Naive B cell (primary cell): ENCODE measurements at places on chromosomes 5 and 9.

- H3K27ac ChIP-seq: no peak overlapping the region
- peaks cover 26% of the 10 kb centered on the region for H3K4me1 ChIP-seq
- DNase-seq: no peak
- peaks cover 32% of the 10 kb centered on the region for H3K36me3 ChIP-seq
- H3K27me3 ChIP-seq: no peaks in the 10 kb centered on the region
These were observed 41.3 kb downstream of the AP3B1 start for GRCh38 chr5:78253201-78253600.

DNA sequence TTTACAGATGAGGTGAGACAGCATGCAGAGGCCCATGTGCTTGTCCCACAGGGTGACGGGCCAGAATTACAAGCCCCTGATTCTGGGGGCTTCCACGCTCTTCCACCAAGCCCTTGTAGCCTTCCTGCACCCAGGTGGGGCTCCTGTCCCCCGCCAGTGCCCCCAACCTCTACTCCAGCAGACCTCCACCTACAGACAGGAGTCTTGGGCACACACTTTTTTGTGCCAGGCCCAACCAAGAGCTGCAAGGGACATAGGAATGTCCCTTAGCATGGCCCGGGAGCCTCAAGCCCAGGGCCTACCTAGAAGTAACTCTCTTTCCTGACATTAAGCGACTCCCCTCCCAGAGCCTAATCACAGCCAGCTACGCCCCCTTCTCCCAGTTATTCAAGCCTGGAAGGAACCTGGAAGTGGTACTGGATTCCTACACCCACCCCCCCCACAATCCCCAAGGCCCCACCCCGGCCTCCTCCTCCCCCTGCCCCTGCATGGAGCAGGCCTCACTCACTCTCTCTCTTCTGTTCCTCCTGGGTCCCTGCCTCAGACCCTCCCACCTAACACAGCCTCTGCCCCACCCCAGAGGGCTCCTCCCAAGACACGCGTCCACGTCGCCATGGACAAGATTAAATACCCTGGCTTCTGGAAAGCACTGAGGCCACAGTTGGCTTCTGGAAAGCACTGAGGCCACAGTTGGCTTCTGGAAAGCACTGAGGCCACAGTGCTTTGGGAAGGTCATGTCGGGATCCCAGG lies 30.5 kb downstream of the ADAMTS2 start:
- no peak overlapping the region for H3K27ac ChIP-seq
- no peak for DNase-seq
- no peaks in the 10 kb centered on the region for H3K36me3 ChIP-seq
- H3K4me1 ChIP-seq: peaks cover 4% of the 10 kb centered on the region
- no peak overlapping the region for H3K4me3 ChIP-seq
- no peaks in the 10 kb centered on the region for H3K27me3 ChIP-seq

DNA sequence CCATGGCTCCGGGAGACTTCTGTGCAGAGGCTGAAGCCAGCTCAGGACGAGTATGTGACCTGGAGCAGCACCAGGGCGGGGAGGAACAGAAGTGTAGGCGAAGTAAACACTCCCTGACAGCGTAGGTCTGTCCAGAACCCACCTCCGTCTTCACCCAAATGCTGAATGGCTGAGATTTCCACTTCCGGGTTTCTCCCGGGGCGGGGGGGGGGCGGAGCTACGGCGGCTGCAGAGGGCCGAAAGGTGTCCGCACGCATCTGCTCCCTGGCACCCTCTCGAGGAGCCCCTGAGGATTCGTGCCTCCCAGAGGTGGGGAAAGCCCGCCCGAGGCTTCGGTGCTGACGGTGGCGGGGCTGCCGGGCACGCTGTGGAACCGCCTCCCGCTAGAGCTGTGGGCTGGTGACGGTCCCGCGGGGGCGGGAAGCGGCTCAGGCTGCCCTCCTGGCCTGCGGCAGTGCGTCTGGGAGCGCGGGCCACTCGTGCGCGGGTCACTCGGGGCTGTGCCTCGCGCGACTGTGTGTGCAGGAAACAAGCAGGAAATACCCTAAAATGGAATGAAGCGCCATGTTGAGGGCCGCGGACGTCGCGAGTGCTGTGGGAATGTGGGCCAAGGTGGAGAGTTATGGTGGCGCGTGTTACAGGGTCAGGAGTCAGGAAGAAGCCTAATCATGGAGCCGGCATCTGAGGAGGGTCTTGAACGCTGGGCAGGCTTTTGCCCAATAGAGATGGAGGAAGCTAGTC lies 1425.4 kb downstream of the FOXD4L5 start:
- H3K4me3 ChIP-seq: no peak overlapping the region
- DNase-seq: peak; percentile 7
- H3K27ac ChIP-seq: peak overlapping the region; percentile 13
- no peaks in the 10 kb centered on the region for H3K4me1 ChIP-seq
- H3K36me3 ChIP-seq: no peaks in the 10 kb centered on the region

DNA sequence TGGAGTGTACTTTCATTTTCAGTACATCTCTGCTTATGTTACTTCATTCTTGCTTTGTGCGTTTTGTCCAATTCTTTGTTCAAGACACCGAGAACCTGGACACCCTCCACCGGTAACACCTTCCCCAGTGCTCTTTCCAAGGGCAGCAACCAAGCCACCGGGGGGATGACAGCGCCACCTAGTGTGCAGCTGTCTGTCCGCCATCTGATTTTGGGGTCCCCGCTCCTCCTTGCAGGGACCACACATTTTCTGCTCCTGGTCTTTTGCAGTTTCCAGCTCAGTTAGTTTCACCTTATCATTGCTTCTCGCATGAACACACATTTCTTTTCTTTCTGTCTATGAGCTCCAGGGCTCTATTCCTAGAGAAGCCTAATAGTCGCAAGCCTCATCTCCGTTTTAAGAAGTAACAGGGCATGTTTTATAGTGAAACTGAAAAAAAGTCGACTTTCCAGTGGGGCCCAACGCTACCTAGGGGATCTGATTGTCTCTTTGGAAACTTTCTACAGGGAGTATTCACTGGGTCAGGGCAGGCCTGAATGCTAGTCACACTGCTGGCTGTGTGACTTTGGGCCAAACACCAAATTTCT lies 152.1 kb downstream of the FSTL4 start:
- H3K27ac ChIP-seq: no peak overlapping the region
- H3K27me3 ChIP-seq: no peaks in the 10 kb centered on the region
- DNase-seq: peak; percentile 2
- H3K4me3 ChIP-seq: no peak overlapping the region

GRCh38 chr5:119814655-119815054 lies 185.3 kb downstream of the FAM170A start:
- H3K4me1 ChIP-seq: no peaks in the 10 kb centered on the region
- no peak for DNase-seq
- H3K27me3 ChIP-seq: no peaks in the 10 kb centered on the region
- no peaks in the 10 kb centered on the region for H3K36me3 ChIP-seq

- no peaks in the 10 kb centered on the region for H3K36me3 ChIP-seq
- no peak overlapping the region for H3K4me3 ChIP-seq
- H3K27ac ChIP-seq: no peak overlapping the region
- no peak for DNase-seq
These were observed 16.9 kb upstream of the TNFSF15 start for GRCh38 chr9:114822708-114823107.

DNA sequence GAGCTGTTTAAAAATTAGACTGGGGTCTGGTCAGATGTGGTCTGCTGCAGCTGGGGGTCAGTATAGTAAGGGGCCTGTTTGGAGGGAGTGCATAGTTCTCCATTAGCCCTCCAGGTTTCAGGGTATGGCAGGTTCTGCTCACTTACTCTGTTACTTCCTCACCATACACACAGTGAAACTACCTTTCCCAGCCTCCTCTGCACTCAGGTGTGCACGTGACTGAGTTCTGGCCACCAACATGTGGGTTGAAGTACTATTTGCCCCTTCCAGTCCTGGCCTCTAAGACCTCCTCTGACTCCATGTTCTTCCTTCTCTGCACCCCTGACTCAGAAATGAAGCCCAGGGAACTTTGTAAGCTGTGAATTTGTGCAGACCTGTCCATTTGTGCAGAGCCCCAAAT lies 190.5 kb upstream of the CLINT1 start:
- H3K27ac ChIP-seq: peak overlapping the region; percentile 88
- no peaks in the 10 kb centered on the region for H3K4me1 ChIP-seq
- no peak overlapping the region for H3K4me3 ChIP-seq

- no peak within 1 kb of the TSS for H3K27ac ChIP-seq
- H3K27me3 ChIP-seq: peaks cover 33% of the 10 kb centered on the region
- peak within 1 kb of the TSS; percentile 69 for H3K4me3 ChIP-seq
These were observed at the start of gene KCNN2 for GRCh38 chr5:114361724-114362196. Gene KCNN2 (plus strand): TSS chr5:114362070. CDS start chr5:114362140, 70 bp downstream.

DNA sequence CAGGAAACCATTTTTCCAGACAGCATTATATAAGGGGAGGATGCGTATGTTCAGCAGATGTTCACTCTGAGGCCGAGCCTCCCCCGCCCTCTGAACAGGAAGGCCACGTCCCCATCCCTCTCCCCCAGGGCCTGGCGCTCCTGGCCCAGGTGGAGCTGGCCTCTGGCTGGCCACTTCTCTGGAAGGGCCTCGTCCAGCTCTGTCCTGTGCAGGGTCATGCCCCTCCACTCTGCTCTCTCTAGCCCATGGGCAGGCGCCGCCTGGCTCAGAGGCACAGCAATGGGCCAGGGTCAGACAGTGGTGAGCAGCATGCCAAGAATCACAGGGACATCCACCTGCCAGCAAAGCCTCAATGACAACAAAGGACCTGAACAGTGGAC lies 34.2 kb downstream of the ADAMTS2 start:
- H3K4me1 ChIP-seq: no peaks in the 10 kb centered on the region
- no peak overlapping the region for H3K27ac ChIP-seq
- no peaks in the 10 kb centered on the region for H3K36me3 ChIP-seq
- no peak for DNase-seq

DNA sequence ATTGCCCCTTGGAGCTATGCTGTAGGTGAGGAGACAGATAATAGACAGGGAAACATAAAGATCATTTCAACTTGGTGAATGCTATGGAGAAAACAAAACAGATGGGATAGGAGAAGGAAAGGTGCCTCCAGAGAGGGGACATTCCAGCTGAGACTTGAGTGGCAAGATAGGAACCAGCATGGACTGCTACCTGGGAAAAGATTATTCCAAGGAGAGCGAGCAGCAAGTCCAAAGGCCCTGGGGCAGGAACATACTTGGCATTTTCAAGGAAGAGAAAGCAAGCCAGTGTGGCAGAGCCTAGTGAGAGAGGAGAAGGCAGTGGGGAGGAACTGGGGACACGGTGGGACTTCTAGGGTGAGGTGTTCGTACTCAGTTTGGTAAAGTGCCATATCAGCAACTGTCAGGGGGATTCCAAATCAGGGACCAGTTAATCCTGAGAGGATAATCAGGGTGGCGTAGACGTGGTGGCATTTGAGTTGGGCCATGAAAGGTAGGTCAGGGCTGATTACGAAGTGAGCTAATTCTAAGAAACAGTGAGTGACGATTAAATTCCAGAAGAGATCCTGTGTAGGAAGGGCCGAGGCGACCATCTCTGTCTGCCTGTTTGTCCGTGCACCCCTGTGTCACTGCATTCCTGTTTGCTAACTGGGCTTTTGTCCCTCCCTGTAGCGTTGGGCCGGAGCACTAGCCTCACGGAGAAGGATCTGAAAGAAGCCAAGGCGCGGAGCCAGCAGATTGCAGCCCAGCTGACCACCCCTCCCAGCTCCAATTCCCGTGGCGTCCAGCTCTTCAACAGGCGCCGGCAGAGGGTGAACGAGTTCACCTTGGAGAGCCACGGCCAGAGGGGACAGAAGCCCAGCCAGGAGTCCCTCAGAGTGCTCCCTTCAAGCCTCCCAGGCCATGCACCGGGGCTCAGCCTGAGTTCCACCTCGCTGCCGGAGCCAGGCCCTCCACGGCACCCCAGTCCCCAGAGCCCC lies 7.1 kb downstream of the SYNPO start:
- H3K4me3 ChIP-seq: no peak overlapping the region
- H3K27me3 ChIP-seq: no peaks in the 10 kb centered on the region
- peaks cover 2% of the 10 kb centered on the region for H3K4me1 ChIP-seq
- H3K27ac ChIP-seq: no peak overlapping the region
- no peak for DNase-seq
- H3K36me3 ChIP-seq: peaks cover 18% of the 10 kb centered on the region

DNA sequence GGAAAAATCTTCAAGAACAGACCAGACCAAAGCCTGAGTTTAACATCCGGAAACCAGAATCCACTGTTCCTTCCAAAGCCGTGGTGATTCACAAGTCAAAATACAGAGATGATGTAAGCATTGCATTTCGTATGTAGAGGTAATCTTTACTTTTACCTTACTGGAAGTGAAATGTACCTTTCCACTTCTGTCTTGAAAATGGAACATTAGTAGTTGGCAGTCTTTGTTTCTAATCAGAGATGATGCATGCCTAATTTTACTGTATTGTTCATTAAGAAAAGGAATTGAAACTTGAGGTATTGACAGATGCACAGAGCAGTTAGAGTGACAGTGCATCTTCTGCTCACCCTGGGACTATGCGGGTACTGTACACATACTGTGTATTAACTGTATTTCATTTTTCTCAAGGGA lies 34.6 kb downstream of the HABP4 start:
- peaks cover 13% of the 10 kb centered on the region for H3K4me1 ChIP-seq
- no peak overlapping the region for H3K4me3 ChIP-seq
- peak; percentile 27 for DNase-seq
- H3K36me3 ChIP-seq: peaks cover 17% of the 10 kb centered on the region
- no peaks in the 10 kb centered on the region for H3K27me3 ChIP-seq
